ENCODE measurements at places on chromosomes 12 and 14. TPM values are rescaled to one million over a fixed set of nuclear protein-coding genes. Genes with fewer than 3 reads are reported as not detected.

GRCh38 chr12:22083167-22083566 lies 37.1 kb downstream of the CMAS start:
- no peak overlapping the region for H3K27ac ChIP-seq
- DNase-seq, result peak; percentile 12
- no peaks in the 10 kb centered on the region for H3K27me3 ChIP-seq
- H3K36me3 ChIP-seq, result no peaks in the 10 kb centered on the region
- no peaks in the 10 kb centered on the region for H3K4me1 ChIP-seq
- no peak overlapping the region for H3K4me3 ChIP-seq

- DNase-seq, result no peak
- no peaks in the 10 kb centered on the region for H3K27me3 ChIP-seq
- no peak overlapping the region for H3K4me3 ChIP-seq
- no peak overlapping the region for H3K27ac ChIP-seq
- no peaks in the 10 kb centered on the region for H3K36me3 ChIP-seq
- no peaks in the 10 kb centered on the region for H3K4me1 ChIP-seq
Observed at GRCh38 chr12:103833891-103834290, 7.1 kb downstream of the NT5DC3 start.

GRCh38 chr14:104438166-104438887 lies 141.2 kb upstream of the C14orf180 start:
- no peak for DNase-seq
- no peaks in the 10 kb centered on the region for H3K36me3 ChIP-seq
- peaks cover 19% of the 10 kb centered on the region for H3K4me1 ChIP-seq
- no peaks in the 10 kb centered on the region for H3K27me3 ChIP-seq
- H3K4me3 ChIP-seq, result no peak overlapping the region

GRCh38 chr12:21428241-21428640 lies 9.2 kb upstream of the PYROXD1 start:
- H3K4me1 ChIP-seq, result no peaks in the 10 kb centered on the region
- H3K36me3 ChIP-seq, result no peaks in the 10 kb centered on the region
- H3K27ac ChIP-seq, result no peak overlapping the region
- no peak overlapping the region for H3K4me3 ChIP-seq
- no peaks in the 10 kb centered on the region for H3K27me3 ChIP-seq
- DNase-seq, result no peak

DNA sequence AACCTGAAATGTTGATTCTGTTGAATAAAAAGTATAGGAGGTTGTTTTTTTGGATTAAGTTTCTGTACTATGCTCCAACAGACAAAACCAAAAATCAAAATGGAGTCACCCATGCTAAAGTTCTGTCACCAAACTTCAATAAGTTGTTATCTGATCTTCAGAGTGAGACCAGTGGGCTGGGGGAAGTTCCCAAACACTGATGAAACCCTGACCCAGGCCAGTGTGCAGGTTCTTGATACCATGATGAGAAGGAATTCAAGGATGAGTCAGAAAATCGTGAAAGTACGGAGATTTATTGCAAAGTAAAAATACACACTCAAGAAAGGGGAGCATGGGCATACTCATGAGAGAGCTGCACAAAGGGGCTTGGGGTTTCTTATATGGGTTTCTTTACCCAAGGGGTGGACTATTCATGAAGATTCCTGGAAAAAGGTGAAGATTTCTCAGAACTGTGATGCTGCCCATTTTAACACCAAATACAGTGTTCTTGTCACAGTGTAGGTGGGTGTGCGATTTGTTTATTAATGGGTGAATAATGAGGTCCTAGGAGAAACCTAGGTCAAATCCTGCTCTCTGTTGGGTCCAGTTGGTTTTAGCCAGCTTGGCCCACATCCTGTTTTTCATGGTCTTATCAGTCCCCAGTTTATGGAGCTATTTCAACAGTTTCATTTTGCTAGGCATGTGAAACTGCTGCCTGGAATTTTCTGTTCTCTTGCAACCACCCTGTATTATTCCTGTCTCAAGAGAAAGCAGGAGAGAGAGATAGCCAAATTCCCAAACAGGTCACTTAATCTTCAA lies 27.5 kb upstream of the DENND5B start:
- H3K27ac ChIP-seq, result no peak overlapping the region
- H3K4me1 ChIP-seq, result no peaks in the 10 kb centered on the region
- H3K4me3 ChIP-seq, result no peak overlapping the region
- no peaks in the 10 kb centered on the region for H3K27me3 ChIP-seq
- no peak for DNase-seq

Gene IL26
- total RNA-seq, result not detected

Gene NTF3
- not detected for total RNA-seq

Gene RITA1
- 20.7 TPM for total RNA-seq
